Esophagus squamous epithelium (tissue), 5 donors: ENCODE measurements at places on chromosomes 11 and 22. TPM values are rescaled to one million over a fixed set of nuclear protein-coding genes. Genes with fewer than 3 reads are reported as not detected.

DNA sequence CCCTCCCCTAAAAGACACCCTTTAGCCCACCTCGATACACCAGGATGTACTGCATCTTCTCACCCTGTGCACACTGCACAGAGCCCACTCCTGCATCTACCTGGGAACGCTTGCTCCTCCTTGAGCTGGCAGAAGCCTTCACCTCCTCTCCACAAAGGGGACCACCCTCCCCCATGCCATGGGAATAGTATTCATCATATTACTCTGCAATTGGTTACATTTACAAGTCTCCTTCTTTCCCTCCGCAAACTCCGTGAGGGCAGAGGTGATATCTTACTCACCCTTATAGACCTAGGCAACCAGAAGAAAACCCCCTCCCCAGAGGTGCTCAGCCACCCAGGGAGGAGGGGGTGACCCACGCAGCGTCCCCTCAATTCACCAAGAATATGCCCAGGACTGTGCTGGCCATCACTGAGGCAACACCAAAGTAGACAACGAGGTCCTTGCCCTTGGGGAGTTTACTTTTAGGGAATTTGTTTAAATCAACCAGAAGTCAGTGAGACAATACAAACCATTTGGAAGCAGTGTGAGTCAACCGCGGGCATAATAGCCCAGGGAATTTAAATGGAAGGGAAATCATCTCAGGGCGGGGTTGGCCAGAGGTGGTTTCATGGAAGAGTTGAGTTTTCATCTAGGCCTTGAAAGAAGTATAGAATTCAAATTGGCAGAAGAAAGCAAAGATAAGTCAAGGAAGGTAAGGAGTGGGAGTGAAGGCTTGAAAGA, 214.5 kb downstream of the BARX2 start:
- no peaks in the 10 kb centered on the region for H3K36me3 ChIP-seq
- H3K27me3 ChIP-seq: no peaks in the 10 kb centered on the region
- no peak overlapping the region for H3K4me3 ChIP-seq
- H3K27ac ChIP-seq: peak overlapping the region; percentile 86

GRCh38 chr11:112366777-112367176, 106.1 kb upstream of the PLET1 start:
- DNase-seq: no peak
- no peaks in the 10 kb centered on the region for H3K36me3 ChIP-seq
- H3K4me3 ChIP-seq: no peak overlapping the region

DNA sequence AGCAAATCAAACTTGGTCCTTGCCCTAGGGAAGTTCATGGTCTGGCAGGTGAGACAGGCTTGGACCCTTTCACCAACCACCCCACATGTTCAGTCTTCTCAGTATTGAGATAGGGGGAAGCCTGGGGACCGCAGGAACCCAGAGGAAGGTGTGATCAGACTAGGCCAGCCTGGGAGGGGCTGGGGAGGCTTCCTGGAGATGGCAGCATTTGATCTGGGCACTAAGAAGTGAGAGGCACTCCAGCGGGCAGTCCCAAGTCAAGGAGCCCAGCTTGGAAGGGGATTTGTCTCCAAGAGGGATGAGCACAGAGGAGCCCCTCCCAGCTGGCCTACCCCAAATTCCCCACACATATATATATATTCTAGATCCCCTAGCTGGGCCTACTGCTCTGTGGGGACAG, 5.4 kb downstream of the LRRC32 start:
- peak overlapping the region; percentile 10 for H3K27ac ChIP-seq
- DNase-seq: no peak
- H3K36me3 ChIP-seq: no peaks in the 10 kb centered on the region
- H3K4me3 ChIP-seq: no peak overlapping the region

- H3K27me3 ChIP-seq: no peaks in the 10 kb centered on the region
- H3K36me3 ChIP-seq: peaks cover 35% of the 10 kb centered on the region
- no peak overlapping the region for H3K4me3 ChIP-seq
- no peak for DNase-seq
These were observed 31.4 kb downstream of the TOLLIP start for GRCh38 chr11:1277936-1278512.

DNA sequence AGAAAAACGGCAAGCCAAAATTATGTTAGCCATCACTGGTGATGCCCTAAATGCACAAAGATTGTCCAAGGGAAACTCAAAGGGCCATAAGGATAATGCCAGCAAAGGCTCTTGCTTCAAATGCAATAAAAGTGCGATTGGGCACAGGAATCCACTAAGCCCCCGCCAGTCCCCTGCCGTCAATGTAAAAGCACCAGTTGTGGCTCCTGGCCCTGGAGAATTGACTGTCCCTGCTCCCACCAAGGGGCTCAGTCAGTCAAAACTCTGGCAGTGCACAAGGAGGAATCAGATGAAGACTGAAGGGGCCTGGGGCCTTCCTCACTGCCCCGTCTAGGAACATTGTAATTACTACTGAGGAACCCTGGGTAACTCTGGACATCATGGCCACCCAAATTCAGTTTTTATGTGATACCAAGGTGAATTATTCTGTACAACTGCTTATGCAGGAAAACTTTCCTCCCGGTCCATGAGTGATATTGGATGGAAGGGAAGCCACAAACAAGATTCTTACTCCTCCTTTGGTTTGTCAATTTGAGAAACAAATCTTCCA, 85.6 kb downstream of the PIWIL4 start:
- no peaks in the 10 kb centered on the region for H3K27me3 ChIP-seq
- H3K4me3 ChIP-seq: no peak overlapping the region
- H3K36me3 ChIP-seq: no peaks in the 10 kb centered on the region
- no peak overlapping the region for H3K27ac ChIP-seq
- H3K4me1 ChIP-seq: no peaks in the 10 kb centered on the region
- DNase-seq: no peak

DNA sequence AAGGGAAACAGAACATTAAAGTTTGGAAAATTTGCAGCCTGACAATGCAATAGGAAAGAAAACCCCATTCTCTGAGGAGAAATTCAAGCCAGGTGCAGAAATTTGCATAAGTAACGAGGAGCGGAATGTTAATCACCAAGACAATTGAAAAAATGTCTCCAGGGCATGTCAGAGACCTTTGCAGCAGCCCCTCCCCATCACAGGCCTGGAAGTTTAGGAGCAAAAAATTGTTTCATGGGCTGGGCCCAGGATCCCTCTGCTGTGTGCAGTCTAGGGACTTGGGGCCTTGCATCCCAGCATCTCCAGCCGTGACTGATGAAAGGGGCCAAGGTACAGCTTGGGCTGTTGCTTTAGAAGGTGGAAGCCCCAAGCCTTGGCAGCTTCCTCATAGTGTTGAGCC, 780.2 kb downstream of the LRRC4C start:
- DNase-seq: no peak
- no peak overlapping the region for H3K27ac ChIP-seq
- no peaks in the 10 kb centered on the region for H3K4me1 ChIP-seq
- no peaks in the 10 kb centered on the region for H3K36me3 ChIP-seq
- no peaks in the 10 kb centered on the region for H3K27me3 ChIP-seq
- H3K4me3 ChIP-seq: no peak overlapping the region

DNA sequence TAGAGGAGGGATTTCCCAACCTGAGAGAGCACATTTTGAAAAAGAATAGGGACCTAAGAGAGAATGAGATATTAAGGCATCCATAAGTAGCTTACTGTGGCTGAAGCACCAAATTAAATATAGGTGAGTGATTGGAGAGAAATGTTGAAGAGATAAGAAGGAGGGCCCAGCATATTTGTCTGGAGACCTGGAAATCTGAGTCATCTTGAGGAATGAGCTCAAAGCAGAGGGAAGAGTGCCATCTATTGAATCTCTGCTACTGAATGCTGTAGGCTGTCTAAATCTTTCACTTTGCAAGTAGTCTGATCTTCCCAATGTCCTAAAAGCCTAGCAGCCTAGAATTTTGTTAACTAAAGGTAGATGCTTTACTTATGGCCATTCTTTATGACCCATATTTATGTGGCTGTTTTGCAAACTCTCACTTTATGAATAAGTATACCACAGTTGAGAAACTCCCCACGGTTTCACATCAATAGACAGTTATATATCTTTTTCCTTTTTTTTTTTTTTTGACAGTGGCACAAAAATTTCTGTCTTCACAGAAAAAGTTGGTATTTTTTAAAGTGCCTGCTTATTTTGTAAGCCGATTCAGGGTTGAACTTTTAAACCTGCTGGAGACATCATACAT, 2093.5 kb downstream of the LRRC4C start:
- no peaks in the 10 kb centered on the region for H3K27me3 ChIP-seq
- DNase-seq: no peak
- no peak overlapping the region for H3K4me3 ChIP-seq
- H3K4me1 ChIP-seq: no peaks in the 10 kb centered on the region
- H3K36me3 ChIP-seq: no peaks in the 10 kb centered on the region
- no peak overlapping the region for H3K27ac ChIP-seq

DNA sequence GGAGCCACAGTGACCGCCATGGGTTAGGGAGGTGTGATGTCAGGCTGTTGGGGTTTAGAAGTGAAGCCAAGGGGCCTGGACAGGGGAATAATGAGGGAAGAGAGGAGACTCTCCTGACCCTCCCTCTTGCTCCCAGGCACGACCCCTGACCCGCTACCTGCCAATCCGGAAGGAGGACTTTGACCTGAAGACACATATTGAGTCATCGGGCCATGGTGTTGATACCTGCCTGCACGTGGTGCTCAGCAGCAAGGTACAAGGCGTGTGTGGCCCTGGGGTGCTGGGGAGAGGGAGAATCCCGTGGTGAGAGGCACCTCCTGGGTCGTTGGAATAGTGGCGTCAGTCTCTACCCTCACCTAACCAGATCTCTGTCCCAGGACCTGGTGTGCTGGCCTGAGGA, 29.5 kb downstream of the TREH start:
- peaks cover 98% of the 10 kb centered on the region for H3K36me3 ChIP-seq
- no peaks in the 10 kb centered on the region for H3K4me1 ChIP-seq
- no peaks in the 10 kb centered on the region for H3K27me3 ChIP-seq
- no peak overlapping the region for H3K27ac ChIP-seq

DNA sequence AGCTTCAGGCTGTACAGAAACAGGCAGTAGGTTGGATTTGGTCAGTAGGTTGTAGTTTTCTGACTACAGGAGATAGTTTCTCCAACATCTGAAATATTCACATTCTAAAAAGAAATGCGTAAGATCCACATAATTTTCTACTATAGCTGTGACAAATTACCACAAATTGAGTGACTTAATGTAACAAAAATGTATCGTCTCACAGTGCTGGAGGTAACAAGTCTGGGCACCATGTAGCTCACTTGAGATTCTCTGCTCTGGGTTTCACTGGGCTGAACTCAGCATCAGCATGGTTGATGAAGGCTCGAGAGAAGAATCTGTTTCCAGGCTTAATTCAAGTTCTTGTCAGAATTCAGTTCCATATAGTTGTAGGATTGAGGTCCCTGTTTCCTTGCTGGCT, 350.9 kb upstream of the CCDC179 start:
- H3K36me3 ChIP-seq: no peaks in the 10 kb centered on the region
- H3K4me3 ChIP-seq: no peak overlapping the region
- DNase-seq: no peak
- no peaks in the 10 kb centered on the region for H3K27me3 ChIP-seq

- no peak overlapping the region for H3K4me3 ChIP-seq
- no peak for DNase-seq
- no peaks in the 10 kb centered on the region for H3K27me3 ChIP-seq
- no peaks in the 10 kb centered on the region for H3K36me3 ChIP-seq
- no peak overlapping the region for H3K27ac ChIP-seq
These were observed 18.4 kb downstream of the KCNQ1 start for GRCh38 chr11:2462986-2463765.

DNA sequence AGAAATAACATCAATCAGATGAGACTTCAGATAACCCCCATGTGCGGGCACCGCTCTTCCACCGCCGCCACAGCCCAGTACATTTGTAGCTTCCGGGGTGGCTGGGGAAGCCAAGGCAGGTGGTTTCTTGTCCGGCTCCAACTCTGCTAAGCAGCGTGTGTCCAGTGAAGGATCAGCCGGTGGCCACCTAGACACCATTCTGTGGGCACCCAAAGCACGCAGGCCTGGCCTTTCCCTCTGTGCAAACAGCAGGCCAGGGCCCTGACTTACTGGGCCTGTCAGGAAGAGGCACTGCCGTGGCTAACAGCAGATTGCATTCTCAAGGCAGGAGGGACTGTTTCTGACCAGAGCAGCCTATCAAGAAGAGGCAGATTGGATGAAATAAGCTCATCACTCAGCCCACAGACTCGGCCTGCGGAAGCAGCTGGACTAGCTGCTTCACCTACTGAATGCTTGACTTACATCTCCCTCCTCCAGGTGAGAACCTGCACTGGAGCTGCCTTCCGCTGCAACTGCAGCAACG, 74.8 kb downstream of the ETS1 start:
- no peaks in the 10 kb centered on the region for H3K36me3 ChIP-seq
- peaks cover 2% of the 10 kb centered on the region for H3K4me1 ChIP-seq
- H3K27me3 ChIP-seq: no peaks in the 10 kb centered on the region
- no peak for DNase-seq
- no peak overlapping the region for H3K27ac ChIP-seq
- H3K4me3 ChIP-seq: no peak overlapping the region

GRCh38 chr11:72864702-72865655, 50.8 kb downstream of the ATG16L2 start:
- H3K27ac ChIP-seq: no peak overlapping the region
- H3K4me1 ChIP-seq: peaks cover 18% of the 10 kb centered on the region
- H3K4me3 ChIP-seq: no peak overlapping the region
- no peaks in the 10 kb centered on the region for H3K27me3 ChIP-seq

DNA sequence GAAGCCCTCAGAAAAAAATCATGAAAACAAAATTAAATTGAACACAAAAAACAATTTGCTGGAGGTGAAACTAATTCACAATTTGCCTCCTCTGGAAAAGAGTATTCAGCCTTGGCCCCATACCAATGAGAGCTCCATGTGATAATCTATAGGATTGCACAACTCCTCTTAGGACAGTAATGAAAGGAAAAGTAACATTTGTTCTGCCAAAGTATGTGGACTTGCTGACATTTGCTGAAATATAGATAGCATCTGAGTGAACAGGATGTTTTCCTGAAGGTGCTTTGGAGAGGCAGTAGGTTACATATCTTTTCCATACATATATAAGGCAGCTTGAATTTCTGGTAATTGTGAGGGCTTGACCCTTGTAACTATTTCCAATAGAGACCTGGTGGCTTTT, 122.8 kb downstream of the OR4C45 start:
- H3K36me3 ChIP-seq: no peaks in the 10 kb centered on the region
- no peaks in the 10 kb centered on the region for H3K4me1 ChIP-seq
- H3K27ac ChIP-seq: no peak overlapping the region
- no peak overlapping the region for H3K4me3 ChIP-seq
- H3K27me3 ChIP-seq: no peaks in the 10 kb centered on the region

Gene NUP160
- 11.0 TPM for total RNA-seq

Gene FOXRED2
- 21.0 TPM for total RNA-seq

Gene LMNTD2
- 3.4 TPM for total RNA-seq

Gene PATE2
- not detected for total RNA-seq
